ENCODE measurements at places on chromosomes 5 and 9.

GRCh38 chr5:174549254-174549653, 175.1 kb upstream of the MSX2 start:
- no peak for DNase-seq

DNA sequence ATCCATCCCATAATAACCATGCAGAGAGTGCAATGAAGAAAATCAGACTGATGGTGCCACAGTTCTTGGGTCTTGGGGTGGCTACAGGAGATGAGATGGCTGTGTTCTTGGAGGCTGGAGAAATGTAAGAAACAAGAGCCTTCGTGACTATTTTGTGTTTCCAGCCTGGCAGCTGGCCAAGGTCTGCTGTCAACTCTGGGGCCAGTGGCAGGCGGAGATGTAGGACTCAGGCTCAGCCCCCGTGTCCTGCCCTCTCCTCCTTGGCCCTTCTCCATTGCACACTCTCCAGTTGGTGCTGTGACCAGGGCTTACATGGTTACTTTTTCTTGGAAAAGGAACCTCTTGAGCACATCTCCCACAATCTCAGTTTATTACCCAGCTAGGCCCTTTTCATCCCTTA, 235.4 kb downstream of the DMRT2 start:
- no peak for DNase-seq

DNA sequence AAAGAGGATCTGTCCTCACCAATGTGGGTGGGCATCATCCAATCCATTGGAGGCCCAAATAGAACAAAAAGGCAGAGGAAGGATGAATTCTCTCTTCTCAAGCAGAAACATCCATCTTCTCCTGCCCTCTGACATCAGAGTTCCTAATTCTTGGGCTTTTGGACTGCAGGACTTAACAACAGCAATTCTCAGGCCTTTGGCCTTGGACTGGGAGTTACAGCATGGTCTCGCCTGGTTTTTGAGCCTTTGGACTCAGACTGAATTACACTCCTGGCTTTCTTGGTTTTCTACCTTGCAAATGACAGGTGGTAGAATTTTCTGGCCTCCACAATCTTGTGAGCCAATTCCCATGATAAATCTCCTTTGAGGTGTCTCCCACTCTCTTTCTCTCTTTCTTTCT, 60.5 kb upstream of the CD180 start:
- DNase-seq: no peak

GRCh38 chr9:4983601-4984165, 1.4 kb upstream of the JAK2 start:
- no peak for DNase-seq

DNA sequence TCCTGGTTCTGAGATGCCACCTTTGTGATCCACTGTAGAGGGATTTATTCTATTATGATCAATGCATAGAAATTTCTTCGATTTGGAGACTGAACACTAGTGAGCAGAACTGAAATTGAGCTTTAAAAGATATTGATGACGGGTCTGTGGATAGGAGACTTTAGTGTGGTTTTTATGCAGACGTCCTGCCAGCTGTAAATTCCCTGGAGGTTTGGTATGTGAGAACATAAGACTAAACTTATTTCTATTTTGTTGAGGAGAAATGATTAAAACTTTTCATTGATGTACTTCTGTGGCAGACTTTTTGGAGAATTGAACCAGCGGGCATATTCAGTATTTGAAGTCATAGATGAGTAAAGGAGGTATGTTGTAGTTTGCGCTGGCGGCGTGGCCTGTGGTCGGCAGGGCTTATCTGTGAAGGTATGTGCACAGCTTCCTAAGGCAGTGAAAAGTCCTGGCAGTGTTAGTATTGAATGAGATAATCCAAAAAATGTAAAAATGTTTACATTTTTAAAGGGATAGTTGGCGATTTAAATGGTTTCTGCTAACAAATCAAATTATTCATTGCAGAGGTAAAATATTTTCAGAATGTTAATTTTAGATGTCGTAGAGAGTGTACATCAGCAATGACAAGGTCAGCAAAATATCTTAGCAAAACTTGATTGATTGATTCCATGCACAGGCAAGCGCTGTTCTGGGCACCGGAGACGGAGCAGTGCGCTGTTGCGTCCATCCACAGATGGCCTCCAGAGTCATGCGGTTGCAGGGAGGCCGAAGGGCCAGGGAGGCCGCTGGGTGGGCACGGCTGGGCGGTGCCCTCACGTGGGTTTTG, 20.4 kb downstream of the TENT4A start:
- DNase-seq: no peak

GRCh38 chr5:67453111-67453905, 256.7 kb upstream of the CD180 start:
- no peak for DNase-seq

- no peak for DNase-seq
These were observed 17.4 kb downstream of the CDH9 start for GRCh38 chr5:27020973-27021372.

Data from bone marrow (tissue), 2 donors.